Pulmonary artery endothelial cell (primary cell): ENCODE measurements at places on chromosomes 5 and 9.

DNA sequence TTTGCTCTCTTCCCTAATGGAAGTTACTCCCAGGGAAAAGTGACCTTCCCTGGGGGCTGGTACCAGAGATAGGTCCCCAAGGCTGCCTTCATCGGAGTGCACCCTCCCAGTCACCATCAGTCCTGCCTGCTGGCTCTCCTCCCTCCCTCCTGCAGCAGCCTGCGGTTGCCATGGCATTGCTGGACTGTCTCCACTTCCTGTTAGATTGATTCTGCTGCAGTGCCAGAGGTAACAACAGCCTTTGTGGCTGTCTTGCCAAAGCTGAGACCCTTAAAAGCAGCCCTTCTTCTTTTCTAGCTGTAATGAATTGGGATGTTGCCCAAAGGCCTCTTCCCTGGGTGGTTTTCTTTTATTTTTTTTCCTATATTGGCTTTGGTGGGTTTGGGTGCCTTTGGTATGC is 78.1 kb upstream of the PRLR start:
- no peak for DNase-seq

- no peak for DNase-seq
Measured at GRCh38 chr9:25207402-25208195, 470.6 kb downstream of the TUSC1 start.

GRCh38 chr5:150368526-150368925 is 11.0 kb downstream of the TCOF1 start:
- DNase-seq = no peak

- DNase-seq = no peak
Measured at GRCh38 chr9:105901514-105902109, 207.3 kb downstream of the TMEM38B start.

DNA sequence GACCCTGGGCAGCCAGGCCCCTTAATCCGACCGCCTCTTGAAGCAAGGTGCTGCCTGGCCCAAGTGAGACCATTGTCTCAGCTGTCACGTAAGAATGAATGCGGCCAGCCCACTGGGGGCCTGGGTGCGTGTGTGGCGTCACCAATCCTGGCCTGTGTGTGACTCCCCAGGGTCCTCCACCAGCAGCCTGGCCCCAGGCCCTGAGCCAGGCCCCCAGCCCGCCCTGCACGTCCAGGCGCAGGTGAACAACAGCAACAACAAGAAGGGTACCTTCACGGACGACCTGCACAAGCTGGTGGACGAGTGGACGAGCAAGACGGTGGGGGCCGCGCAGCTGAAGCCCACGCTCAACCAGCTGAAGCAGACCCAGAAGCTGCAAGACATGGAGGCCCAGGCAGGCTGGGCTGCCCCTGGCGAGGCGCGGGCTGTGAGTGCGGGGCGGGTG is 124.2 kb downstream of the WNK2 start:
- DNase-seq = no peak

- DNase-seq = no peak
Measured at GRCh38 chr9:75964427-75964826, 74.0 kb downstream of the PCSK5 start.

GRCh38 chr5:14396737-14397136 is 184.9 kb upstream of the OTULINL start:
- no peak for DNase-seq

DNA sequence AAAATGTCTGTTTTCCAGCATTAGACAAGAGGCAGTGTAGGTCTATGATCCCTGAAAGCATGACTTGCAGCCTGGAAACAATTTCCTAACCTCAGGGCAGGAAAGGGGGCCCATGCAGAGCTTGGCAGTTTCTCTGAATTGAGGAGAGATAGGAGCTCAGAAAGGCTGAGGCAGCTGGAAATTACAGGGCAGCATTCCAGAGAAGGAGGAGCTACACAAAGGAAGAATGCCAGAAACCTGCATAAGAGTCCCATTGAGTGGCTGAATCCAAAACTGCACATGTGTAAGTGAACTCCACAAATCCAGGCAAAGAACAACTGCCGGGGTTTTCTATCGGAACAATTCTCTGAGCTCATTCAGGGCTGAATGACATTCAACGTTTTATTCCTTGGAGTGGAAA is 346.8 kb downstream of the PIK3R1 start:
- DNase-seq = no peak

- DNase-seq = no peak
Measured at GRCh38 chr5:169133531-169133930, 167.4 kb downstream of the SLIT3 start.

DNA sequence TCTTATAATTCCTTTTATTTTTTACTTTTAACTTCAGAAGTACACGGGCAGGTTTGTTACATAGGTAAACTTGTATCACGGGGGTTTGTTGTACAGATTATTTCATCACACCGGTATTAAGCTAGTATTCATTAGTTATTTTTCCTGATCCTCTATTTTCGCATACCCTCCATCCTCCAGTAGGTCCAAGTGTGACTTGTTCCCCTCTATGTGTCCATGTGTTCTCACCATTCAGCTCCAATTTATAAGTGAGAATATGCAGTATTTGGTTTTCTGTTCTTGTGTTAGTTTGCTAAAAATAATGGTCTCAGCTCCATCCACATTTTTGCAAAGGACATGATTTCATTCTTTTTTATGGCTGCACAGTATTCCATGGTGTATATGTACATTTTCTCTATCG is 43.1 kb upstream of the IFNE start:
- DNase-seq = no peak

GRCh38 chr9:133396952-133397351 is 20.8 kb downstream of the STKLD1 start:
- no peak for DNase-seq

GRCh38 chr9:125325826-125326225 is 64.2 kb downstream of the GAPVD1 start:
- DNase-seq = no peak

DNA sequence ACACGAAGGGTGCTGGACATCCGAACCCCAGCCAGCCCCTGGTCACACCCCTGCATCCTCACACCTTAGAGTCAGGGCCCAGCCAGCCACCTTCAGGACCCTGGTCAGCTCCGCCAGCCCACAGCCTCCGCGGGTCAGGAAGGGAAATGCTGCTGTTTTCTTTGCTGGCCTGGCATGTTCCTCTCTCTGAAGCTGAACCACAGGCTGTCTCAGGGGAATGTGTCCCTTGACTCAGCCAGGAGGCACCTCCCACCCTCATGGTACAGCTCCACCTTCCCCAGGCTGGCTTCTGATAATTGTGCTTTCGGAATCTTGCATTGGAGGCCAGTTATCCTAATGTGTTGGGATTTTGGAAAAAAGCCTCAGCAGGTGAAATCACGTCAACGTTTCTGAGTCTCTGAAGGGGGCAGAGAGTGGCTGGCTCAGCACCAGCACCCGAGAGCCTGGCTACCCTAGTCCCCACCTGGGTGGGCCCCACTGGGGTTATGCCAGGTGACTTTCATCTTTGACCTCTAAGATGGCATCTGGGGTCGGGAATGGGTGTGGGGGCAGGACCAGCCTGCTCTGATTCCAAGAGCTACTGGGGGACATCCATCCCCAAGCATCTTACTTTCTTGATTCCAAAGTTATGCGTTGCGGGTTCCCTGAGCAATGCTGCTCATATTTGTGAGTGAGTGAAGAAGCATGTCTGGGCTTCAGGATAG is 9.8 kb upstream of the OLFM1 start:
- no peak for DNase-seq

DNA sequence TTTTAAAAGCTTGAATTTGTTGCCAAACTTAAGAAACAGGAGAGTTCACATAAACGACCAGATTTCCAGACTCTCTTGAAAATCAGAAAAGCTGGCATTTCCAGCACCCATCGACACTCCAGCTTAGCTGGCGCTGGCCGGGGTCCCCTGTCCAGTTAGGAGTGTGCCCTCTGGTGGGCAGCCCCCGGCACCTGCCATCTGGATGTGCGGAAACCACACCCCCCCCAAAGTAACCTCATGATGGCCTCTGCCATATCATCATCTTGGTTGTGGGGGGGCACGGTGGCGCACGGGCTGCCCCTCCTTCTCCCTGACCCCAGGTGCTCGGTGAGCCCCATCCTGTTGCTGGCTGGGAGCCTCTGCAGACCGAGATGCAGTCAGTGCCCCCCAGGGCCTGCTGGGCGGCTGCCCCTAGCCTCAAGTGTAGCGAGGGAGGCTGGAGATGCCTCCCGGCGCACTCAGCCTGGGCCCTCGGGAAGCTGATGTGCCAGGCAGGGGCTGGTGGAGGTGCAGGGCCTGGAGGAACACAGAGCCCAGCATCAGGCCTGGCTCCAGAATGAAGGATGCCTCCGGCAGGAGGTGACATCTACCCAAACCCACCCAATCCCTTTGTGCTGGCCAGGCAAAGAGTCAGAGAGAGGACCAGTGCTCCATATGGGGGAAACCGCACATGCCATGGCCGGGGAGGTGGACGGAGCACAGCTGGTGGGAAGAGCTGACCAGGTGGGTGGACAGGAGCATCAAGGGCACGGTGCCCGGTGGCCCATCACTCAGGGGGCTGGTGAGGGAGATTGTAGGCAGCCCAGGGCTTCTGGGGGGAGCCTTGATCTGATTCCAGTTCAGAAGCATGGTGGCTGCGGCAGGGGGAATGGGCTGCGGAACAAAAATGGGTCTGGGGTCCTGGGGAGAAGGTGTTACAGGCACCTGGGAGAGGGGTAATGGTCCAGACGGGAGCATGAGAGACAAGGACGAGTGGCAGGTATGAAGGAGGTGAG is 70.6 kb downstream of the ADAMTS2 start:
- no peak for DNase-seq

GRCh38 chr9:135211524-135211890 is 124.0 kb downstream of the OLFM1 start:
- DNase-seq = no peak

GRCh38 chr5:167112556-167112955 is 1178.9 kb upstream of the WWC1 start:
- DNase-seq = no peak

- DNase-seq = no peak
Measured at GRCh38 chr5:72179816-72180440, 72.7 kb downstream of the MAP1B start.

DNA sequence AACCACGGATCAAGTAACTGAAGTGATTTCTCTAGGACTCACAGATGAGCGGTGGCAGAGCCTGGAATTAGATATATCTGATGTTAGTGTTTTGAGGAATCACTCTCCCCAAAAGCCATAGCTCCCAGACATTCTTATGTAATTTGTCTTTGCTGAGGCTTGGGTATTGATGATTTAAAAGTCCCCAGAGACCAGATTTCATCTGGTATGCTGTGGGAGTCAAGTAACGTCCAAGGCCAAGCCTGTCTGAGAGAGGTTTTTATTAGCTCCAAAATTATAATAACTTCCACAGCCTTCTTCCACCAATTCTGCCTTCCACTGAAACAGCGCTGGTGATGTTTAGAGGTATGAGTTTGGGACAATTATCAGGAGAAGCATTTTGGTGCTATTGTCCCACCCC is 21.3 kb upstream of the KCNIP1 start:
- DNase-seq = no peak

DNA sequence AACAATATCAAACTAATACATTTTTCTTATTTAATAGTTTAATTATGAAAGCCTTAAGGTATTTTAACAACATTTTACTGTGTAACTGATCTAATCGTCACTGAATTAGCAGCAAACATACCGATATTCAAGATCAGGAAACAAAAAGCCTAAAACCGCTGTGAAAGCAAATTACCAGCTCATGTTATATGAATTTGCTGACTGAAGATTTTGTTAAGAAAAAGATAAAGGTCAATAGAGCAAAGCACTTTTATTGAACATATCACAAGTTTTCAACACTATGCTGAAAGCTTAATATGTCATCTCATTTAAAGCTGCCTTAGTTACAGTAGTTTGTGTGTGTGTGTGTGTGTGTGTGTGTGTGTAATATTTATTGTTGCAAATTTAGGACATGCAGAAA is 1634.9 kb upstream of the NUDT12 start:
- DNase-seq = no peak

- no peak for DNase-seq
Measured at GRCh38 chr5:178280631-178281030, 48.0 kb upstream of the PHYKPL start.

- no peak for DNase-seq
Measured at GRCh38 chr9:130946766-130947617, 7.9 kb upstream of the FIBCD1 start.

GRCh38 chr5:79923431-79923830 is 67.6 kb downstream of the MTX3 start:
- no peak for DNase-seq

DNA sequence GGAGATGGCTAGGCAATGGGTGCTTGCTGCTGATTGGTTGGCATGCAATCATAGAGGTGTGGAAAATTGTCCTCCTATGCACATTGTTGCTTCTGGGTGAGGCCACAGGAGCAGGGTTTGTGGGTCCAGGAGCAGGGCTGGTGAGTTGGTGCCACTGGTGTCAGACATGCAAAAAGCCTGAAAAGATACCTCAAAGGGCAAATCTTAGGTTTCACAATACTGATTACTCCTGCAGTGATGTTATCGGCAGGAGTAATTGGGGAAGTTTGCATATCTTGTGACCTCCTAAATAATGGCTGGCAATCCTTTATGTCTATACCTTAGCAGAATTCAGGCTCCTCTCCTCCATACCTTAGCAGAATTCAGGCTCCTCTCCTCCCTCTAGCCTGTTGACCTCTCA is 25.2 kb downstream of the SLC25A48 start:
- no peak for DNase-seq

DNA sequence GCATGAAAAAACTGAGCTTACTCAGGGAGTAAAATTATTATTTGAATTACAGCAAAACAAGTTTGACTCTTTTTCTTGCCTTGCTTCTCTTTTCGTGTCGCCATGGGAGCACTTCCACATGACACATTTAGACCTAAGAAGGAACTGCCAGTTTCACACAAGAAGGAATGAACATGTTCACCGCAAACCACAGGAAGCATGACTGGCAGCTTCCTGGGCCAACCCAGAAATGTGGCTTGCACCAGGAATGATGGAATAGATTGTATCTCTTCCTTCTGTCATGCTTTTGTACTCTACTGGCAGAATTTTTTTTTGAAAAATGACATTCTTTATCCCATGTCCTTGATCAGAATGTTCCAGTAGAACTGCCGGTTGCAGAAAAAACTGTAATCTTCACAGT is 32.9 kb upstream of the MAN2A1 start:
- DNase-seq = peak; percentile 24

- DNase-seq = no peak
Measured at GRCh38 chr9:130189840-130190239, 17.6 kb downstream of the NCS1 start.

- DNase-seq = no peak
Measured at GRCh38 chr5:54388409-54388808, 67.1 kb upstream of the HSPB3 start.

GRCh38 chr5:135222771-135223170 is 176.3 kb downstream of the MACROH2A1 start:
- DNase-seq = no peak

DNA sequence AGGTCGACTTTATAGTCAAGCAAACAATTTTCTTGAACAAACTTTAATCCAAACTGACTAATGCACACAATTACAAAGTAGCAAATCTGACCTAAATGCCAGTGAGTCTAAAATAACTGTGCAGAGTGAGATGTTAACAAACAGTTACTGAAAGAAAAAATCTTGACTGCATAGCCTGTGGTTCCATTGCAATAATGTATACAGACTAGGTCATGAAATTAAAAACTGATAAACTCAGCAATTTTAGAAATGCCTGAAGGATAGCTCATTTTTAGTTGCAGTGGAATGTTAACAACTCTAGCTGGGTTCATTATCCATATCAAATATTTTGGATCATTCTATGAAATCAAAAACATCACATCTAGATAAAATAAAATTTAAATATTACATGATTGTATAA is 73.4 kb upstream of the CDH12 start:
- no peak for DNase-seq
